Hypothalamus (tissue), 51 donors: ENCODE measurements at places on chromosomes 6 and 20.

GRCh38 chr20:967796-968742 lies 34.0 kb downstream of the RSPO4 start:
- no peak for DNase-seq

- no peak for DNase-seq
These were observed 53.2 kb upstream of the CD2AP start for GRCh38 chr6:47424436-47424836.

- DNase-seq = no peak
These were observed 17.6 kb upstream of the HLA-F start for GRCh38 chr6:29705389-29706231.

GRCh38 chr6:82641677-82642076 lies 278.1 kb downstream of the TPBG start:
- no peak for DNase-seq

DNA sequence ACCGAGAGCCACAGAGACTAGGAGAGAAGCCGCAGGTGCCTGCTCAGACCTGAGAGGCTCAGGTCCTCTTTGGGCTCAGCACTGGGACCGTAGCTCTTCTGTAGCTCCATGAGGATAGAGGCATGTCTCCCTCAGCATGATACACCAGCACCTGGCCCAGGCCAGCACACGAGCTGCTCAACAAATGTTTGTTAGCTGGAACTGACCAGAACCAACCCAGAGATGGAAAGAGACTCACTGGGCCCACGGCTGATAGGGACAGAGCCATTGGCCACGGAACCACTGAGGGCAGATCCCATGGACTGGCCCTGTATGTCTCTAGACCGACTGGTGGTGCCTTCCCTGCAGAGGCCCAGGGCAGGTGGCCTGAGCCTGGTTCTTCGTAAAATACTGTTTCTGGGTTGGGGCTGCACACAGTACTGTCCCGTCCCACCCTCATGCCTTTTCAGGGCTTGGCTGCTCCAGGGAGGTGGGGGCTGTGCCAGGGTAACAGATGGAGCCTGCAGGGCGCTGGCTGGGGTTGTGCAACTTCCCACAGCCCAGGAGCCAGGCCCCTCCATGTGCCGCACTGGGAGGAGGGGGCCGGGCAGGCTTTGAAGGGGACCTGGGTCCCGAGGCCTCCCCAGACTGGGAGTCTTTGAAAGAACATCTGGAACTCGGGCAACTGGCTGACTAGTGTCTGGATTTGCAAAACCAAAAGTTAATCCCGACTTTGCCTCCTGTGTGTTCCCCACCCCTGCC lies 5.2 kb downstream of the C20orf204 start:
- DNase-seq = no peak

DNA sequence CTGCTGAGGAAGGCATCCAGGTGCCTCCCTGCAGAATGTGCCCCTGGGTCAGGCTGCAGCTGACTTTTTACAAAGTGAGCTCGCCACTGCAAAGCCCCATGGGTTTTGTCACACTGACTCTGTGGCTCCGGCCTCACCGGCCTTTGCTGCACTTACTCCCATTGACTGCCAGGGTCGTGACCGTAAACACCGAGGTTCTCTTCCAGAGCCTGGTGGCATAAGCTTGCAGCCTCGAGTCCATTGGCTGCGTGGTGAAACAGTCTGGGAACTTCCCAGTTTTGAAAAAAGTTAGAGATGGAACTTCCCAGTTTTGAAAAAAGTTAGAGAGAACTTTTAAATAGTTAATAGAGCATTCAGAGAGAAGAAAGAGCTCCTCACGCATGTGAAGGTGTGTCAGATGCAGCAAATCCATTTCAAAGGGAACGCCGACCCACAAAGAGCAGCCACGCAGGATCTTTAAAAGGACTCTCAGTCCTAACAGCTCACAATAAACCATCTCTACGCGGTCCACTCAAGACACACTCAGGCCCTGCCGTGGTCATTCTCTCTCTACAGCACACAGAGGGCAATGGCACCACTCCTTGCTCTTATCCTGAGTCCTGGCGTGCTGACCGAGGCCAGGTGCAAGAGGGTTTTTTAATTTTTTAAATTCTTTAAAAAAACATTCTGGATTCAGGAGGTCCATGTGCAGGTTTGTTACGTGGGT lies 12.8 kb downstream of the RAMACL start:
- no peak for DNase-seq

DNA sequence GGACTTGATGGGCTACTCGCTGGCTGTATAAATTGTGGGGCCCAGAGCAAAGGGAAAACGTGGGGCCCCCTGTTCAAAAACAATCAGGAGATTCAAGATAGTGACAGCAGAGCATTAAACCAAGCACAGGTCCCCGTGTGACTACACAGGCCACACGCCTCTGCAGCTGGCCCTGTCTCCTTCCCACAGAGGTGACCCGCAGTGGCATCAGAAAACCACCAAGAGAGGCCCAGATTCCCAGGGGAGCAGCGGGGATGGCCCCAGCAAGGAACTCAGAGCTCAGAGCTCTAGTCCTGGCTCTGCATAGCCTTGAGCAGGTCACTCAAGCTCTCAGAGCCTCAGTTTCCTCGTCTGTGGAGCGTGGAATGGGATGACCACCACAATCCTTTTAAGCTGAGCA lies 57.6 kb downstream of the CPNE5 start:
- no peak for DNase-seq
